ENCODE measurements at places on chromosomes 13 and 19.

GRCh38 chr13:112796190-112796915 is 106.5 kb downstream of the ATP11A start:
- DNase-seq, result peak; percentile 9

- no peak for DNase-seq
Observed at GRCh38 chr13:91360246-91360751, 12.8 kb downstream of the MIR17HG start.

DNA sequence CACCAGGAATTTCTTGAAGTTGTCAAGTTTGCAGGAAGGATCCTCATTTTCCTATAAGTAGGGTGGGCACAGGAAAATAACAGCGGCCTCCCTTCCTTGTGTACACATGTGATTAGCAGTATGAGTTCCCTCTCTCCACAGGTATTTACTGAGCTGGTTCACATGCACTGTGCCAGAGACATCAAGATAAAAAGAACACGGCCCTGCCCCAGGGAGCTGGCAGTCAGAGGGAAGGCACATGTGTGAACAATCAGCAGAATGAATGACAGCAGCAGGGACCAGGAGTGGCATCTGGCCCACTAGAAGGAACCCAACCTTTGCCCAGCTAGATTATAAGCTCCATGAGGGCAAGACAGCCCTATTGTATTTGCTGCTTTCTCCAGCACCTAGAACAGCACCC is 13.9 kb downstream of the DOCK9 start:
- no peak for DNase-seq

- no peak for DNase-seq
Observed at GRCh38 chr13:45215392-45216077, 14.7 kb upstream of the KCTD4 start.

DNA sequence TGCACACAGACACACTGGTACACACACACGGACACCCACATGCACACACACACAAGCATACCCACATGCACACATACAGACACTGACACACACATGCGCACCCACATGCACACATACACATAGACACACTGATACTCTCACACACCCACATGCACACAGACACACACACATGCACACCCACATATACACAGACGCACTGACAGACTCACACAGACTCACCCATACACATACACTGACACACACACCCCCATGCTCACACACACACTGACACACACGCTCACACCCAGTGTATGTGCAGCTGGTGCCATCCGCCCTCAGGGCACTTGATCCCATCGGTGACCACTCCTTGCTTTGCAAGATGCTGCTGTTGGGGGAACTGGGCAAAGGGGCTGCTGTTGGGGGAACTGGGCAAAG is 9.7 kb upstream of the RASA3 start:
- no peak for DNase-seq

DNA sequence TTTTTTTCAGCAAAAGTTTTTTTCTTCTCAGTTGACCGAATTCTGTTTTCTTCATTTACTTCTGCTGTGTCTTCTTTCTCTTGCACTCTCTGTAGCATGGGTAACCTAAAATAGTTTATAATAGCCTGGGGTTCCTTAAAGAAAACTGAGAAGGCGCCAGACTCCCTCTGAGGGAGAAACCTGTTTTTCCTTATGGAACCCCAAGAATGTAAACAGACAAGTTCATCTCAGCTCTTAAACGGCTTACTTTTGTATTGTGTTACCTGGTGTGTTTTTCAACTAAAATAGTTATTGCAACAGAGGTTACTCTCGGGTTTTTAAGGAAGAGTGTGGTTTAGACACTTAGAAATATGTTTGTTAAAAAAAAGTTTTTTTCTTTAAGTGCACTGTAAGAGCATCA is 23.8 kb upstream of the TM9SF2 start:
- no peak for DNase-seq

- DNase-seq, result no peak
Observed at GRCh38 chr13:66640231-66640630, 589.9 kb downstream of the PCDH9 start.

DNA sequence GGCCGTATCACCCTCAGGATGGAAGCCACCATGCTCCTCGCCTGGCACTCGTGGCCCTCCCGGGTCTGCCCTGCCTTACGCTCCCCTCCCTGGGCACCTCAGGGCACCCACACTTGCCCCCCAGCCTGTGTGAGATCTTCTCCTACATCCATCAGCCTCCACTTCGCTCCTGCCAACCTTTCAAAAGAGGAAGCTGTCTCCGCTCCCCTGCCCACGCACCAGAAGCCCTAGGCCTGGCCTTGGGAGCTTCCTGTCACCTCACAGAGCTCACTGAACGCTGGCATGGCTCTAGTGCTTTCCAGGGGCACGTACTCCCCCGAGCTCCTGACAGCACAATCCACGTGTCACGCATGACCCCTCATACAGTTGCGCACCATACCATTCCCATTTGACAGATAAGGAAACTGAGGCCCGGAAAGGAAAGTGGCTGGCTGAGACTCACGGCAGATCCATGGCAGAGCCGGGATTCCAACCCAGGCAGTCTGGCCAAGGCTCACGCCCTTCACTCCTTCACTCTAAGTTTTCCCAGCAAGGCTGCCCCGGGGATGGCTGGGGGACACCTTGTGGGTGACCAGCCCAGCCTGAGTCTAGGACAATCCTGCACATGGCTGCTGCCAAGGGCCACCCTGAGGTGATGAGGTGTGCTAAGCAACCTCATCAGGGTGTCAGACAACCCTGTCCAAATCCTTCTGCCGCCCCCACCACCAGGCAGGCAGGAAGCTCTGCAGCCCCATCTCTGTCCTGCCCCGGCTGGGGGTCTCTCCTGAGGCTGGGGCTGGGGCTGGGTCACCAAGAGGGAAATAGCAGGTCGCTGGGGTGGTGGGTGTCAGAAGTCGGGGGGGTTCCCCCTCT is 19.3 kb downstream of the PPP1R12C start:
- no peak for DNase-seq

- no peak for DNase-seq
Observed at GRCh38 chr13:43786766-43787517, at the start of gene ENOX1. TSS of gene ENOX1 (minus strand) at chr13:43786972.

GRCh38 chr19:13985771-13986347 is 20.3 kb downstream of the RFX1 start:
- DNase-seq, result no peak

DNA sequence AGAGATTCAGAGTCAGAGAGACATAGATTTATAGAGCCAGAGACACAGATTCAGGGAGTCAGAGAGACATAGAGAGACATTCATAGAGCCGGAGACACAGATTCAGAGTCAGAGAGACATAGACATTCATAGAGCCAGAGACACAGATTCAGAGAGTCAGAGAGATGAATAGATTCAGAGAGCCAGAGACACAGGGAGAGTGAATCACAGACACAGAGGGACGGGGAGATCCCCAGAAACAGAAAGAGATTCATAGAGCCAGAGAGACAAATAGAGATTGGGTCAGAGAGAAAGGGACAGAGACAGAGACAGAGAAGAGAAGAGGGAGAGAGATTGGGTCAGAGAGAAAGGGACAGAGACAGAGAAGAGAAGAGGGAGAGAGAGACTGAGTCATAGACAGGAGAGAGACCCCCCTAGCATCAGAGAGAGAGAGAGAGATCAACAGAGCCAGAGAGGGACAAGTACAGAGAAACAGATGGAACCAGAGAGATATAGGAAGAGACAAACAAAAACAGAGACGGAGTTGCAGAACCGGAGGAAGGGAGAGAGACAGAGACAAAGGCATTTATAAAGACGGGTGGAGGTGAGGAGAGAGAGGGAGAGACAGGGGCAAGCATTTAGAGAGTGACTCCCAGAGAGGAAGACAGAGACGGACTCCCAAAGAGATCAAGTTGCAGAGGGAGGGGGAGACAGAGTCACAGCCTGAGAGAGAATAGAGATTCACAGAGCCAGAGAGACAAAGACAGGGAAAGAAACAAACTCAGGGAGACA is 1.1 kb upstream of the PRKCG start:
- no peak for DNase-seq

- DNase-seq, result no peak
Observed at GRCh38 chr19:4018140-4018613, 10.6 kb downstream of the PIAS4 start.

- DNase-seq, result no peak
Observed at GRCh38 chr19:6272913-6273600, 6.7 kb downstream of the MLLT1 start.

GRCh38 chr19:2547721-2548120 is 71.8 kb downstream of the GADD45B start:
- DNase-seq, result no peak

DNA sequence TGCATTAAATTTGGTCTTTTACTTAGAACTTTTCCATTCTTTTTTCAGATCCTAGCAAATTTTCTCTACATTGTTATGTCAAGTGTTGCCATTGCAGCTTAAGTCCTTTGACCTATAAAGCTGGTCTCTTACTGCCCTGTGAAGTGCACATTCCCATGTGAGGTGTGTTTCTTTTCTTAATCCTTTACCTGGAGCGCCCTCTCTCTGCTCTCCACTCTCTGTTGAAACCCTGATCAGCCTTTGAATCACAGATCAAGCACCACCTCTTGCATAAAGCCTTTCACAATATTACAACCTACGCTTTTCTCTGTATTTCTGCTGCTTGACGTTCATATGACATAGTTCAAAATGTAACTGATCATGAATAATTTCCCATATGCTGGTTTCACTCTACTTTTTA is 84.8 kb downstream of the PCDH17 start:
- DNase-seq, result no peak

DNA sequence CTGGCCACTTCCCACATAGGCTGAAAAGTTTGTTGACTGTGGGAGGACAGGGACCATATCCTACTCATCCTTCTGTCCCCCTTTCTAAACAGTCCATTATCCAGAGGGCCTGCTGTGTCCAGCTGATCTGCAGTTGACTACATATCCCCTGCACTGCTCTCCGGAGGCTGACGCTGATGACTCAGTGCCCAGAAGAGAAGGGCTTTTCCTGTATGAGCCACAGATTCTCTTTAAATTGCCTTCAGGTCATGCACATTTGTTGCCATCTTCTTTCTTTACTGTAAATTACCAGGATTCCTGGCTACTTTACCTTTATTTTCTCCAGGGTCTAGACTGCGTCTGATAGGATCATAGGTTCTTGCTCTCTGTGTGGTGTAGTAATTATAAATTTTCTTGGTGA is 125.2 kb downstream of the LACC1 start:
- DNase-seq, result no peak

- DNase-seq, result no peak
Observed at GRCh38 chr13:29582171-29582570, 13.3 kb downstream of the SLC7A1 start.
